ENCODE measurements at places on chromosomes 16 and 17.

DNA sequence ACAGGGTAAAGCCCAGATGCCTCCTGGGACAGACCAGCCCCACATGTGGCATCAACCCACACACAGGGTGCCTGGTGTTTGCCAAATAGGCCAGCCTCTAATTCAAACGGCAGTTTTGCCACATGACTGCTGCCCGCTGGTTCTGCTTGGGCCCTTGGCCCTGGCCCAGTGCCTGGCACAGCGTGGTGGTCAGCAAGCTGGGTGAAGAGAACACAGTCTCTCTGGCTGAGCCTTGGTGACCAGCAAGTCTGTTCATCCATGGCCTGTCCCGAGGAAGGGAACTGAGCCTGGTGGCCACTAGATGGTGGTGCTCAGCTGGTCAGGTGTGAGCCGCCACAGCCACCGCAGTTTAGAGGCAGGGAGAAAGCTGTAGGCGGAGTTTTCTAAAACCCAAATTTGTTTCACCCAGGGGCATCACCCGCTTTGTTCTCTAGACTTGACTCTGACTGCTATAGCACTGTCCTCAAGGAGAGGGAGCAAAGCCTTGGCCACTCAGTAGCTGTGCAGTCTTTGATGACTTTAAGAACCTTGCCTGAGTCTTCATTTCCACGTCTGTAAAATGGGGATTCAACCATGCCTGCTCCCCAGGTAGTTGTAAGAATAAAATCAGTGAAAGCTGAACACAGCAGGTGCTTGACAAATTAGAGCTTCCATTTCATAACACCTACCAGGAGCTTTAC lies 4.7 kb upstream of the GFAP start:
- DNase-seq, result peak; percentile 78

- DNase-seq, result no peak
Measured at GRCh38 chr16:56874800-56875199, 9.8 kb downstream of the SLC12A3 start.

DNA sequence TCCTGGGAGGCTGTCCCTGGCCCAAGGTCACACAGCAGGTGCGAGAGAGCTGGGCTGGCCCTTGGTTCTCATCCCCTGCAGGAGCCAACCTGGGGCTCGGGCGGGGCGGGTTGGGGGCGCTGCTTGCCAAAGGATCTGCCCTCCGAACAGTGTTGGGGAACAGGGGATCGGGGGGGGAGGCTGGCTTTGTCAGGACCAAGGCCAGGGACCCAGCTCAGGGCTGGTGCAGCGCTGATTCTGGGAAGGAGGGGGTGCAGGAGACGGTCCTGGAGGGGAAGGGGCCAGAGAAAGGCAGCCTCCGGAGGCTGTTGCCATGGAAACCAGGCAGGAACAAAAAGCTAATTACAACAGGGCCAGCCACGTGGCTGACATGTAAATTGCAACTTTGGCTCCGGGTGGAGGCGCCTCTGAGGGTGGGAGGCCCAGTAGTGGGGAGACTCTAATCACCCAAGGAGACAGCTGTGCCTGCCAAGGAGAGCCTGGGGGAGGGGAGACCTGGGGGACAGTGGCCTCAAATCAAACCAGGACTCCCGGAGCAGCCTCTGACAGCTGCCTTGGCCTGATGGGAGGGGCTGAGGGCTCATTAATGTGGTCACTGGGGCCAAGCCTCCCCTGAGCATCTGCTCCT lies 1.3 kb downstream of the TUBB3 start:
- peak; percentile 70 for DNase-seq

GRCh38 chr17:19660219-19660870 lies 11.8 kb downstream of the ALDH3A2 start:
- DNase-seq, result no peak

- no peak for DNase-seq
Measured at GRCh38 chr17:332558-333322, 19.9 kb downstream of the RPH3AL start.

All from activated naive CD4-positive, alpha-beta T cell treated with anti-CD3 and anti-CD28 coated beads, Interleukin-2, amount 10 ng/mL, durations not matched to agents 7 days and 5 days (primary cell).